Adrenal gland (tissue), 19 donors: ENCODE measurements at places on chromosomes 12 and 14. TPM values are rescaled to one million over a fixed set of nuclear protein-coding genes. Genes with fewer than 3 reads are reported as not detected.

Gene TDRD9
- 0.06 TPM for total RNA-seq

DNA sequence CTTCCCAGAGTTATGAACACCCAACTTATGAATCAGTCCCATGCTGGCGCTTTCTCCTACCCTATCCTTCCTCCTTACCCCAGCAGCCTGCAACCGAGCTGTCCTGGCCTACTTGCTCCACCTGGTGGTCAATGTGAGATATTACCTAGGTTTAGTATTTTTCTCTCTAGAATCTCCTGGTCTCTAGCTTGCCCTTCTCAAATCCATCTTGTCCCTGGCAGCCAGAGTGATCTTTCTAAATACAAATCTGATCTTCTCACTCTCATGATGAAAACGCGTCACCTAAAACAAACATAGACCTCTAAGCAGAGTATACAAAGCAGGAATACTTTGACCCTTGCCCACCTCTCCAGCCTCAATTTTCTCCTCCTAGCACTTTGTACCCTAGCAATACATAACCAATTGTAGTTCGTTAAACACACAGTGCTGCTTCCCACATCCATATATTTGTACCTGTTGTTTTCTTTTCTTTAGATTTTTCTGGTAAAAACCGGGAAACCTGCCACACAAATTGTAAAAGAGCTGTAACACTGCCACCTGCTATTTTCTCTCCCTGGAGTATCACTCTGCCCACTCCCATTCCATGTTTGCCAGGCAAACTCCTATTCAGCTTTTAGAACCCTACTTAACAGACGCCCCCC is 20.0 kb upstream of the TCP11L2 start:
- H3K4me3 ChIP-seq = no peak overlapping the region
- H3K27me3 ChIP-seq = no peaks in the 10 kb centered on the region
- H3K36me3 ChIP-seq = no peaks in the 10 kb centered on the region
- no peaks in the 10 kb centered on the region for H3K4me1 ChIP-seq
- DNase-seq = peak; percentile 65

Gene IL31
- not detected for total RNA-seq

- H3K36me3 ChIP-seq = no peaks in the 10 kb centered on the region
- DNase-seq = no peak
Observed at GRCh38 chr12:54405573-54405972, 13.5 kb downstream of the ITGA5 start.

- DNase-seq = no peak
- H3K36me3 ChIP-seq = no peaks in the 10 kb centered on the region
- no peaks in the 10 kb centered on the region for H3K27me3 ChIP-seq
Observed at GRCh38 chr12:12018454-12018853, 52.3 kb upstream of the BCL2L14 start.

GRCh38 chr12:4743046-4743445 is 22.8 kb downstream of the GALNT8 start:
- H3K27ac ChIP-seq = no peak overlapping the region
- no peaks in the 10 kb centered on the region for H3K36me3 ChIP-seq
- no peaks in the 10 kb centered on the region for H3K27me3 ChIP-seq
- H3K4me3 ChIP-seq = no peak overlapping the region
- no peaks in the 10 kb centered on the region for H3K4me1 ChIP-seq
- no peak for DNase-seq

DNA sequence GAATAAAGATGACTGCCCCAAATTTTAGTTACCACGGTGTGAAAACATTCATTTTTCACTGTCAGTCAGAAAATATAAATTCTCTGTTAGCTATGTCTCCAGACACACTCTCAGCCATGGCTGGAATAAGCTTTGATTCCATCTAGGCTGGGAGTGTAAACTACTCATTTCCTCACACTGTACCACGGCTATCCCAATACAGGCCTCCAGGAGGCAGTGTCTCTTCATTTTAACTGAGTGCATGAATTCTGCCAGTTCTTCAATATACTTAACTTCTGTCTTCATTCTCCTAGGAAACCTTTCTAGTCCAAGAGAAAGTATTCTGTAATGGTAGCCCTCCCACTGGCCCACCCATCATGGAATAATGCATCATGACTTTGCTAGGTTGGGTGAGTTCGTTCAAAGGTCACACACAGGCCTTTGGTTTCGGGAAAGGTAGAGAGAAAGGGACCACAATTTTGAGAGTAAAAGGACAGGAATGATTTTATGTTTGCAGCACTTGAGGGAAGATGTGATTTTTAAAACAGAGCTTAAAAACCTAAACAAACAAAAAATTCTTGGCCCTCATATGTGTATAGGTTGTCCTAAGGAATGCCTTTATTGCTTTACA is 381.1 kb downstream of the SEC23A start:
- no peaks in the 10 kb centered on the region for H3K36me3 ChIP-seq
- H3K27ac ChIP-seq = no peak overlapping the region

GRCh38 chr12:56631790-56632700 is 1.9 kb upstream of the BAZ2A start:
- DNase-seq = peak; percentile 67
- H3K36me3 ChIP-seq = no peaks in the 10 kb centered on the region
- H3K4me3 ChIP-seq = no peak overlapping the region
- H3K27me3 ChIP-seq = no peaks in the 10 kb centered on the region

DNA sequence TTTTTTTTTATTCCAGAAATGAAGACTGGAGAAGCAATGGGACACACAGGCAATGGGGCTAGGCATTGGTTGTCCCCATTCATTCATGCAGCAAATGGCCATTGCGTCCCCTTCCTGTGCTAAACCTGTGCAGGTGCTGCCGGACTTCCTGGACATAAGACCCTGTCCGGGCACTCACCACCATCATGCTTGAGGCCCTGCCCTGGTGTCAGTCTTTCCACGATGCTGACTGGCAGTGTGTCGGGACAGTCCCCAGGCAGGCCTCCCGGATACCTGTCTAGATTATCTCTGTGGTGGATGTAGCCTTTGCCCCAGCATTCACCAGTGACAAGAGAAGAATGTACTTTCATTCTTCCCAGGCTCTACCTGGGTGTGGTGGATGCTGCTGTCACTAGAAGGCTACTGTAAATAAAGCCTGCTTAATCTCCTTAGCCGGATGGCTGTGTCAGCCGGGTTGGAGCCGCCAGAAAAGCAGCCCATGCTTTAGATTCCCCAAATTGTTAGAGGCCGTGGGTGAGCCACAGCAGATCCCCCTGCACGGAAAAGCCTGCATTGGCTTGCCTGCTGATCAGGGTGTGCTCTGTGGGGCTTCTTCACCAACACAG is 94.5 kb upstream of the PARP11 start:
- H3K27ac ChIP-seq = no peak overlapping the region
- no peak for DNase-seq
- H3K4me1 ChIP-seq = no peaks in the 10 kb centered on the region
- H3K27me3 ChIP-seq = no peaks in the 10 kb centered on the region
- H3K4me3 ChIP-seq = no peak overlapping the region

GRCh38 chr12:67326637-67327036 is 57.5 kb downstream of the CAND1 start:
- no peak overlapping the region for H3K27ac ChIP-seq
- no peaks in the 10 kb centered on the region for H3K4me1 ChIP-seq
- DNase-seq = no peak
- H3K36me3 ChIP-seq = no peaks in the 10 kb centered on the region
- H3K4me3 ChIP-seq = no peak overlapping the region
- H3K27me3 ChIP-seq = no peaks in the 10 kb centered on the region

- no peak overlapping the region for H3K27ac ChIP-seq
- H3K4me1 ChIP-seq = no peaks in the 10 kb centered on the region
- DNase-seq = no peak
- no peaks in the 10 kb centered on the region for H3K27me3 ChIP-seq
Observed at GRCh38 chr14:59331217-59331616, 134.0 kb downstream of the GPR135 start.

GRCh38 chr14:97848317-97848980 is 1051.3 kb downstream of the VRK1 start:
- no peaks in the 10 kb centered on the region for H3K36me3 ChIP-seq
- no peak for DNase-seq
- H3K4me1 ChIP-seq = no peaks in the 10 kb centered on the region
- no peak overlapping the region for H3K27ac ChIP-seq

DNA sequence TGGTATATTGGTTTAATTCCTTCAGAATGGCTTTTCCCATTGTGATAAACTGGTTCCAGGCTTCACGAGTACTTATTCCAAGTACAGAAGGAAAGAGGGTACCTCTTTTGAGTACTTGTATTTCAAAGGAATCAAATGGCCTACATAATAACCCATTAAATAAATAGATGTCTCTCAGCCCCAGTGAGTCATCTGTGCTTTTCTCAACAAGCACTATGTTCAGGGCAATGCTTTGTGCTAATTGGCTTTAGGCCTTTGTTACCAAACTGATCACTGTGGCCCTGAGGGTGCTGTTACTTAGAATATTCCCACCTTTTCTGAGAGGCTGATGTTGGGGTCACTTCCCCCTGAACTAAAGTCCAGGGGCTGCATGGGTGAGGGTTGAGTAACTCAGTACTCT is 107.1 kb downstream of the LRRK2 start:
- H3K36me3 ChIP-seq = no peaks in the 10 kb centered on the region
- no peaks in the 10 kb centered on the region for H3K4me1 ChIP-seq
- no peak overlapping the region for H3K27ac ChIP-seq
- H3K4me3 ChIP-seq = no peak overlapping the region
- H3K27me3 ChIP-seq = no peaks in the 10 kb centered on the region
- no peak for DNase-seq

DNA sequence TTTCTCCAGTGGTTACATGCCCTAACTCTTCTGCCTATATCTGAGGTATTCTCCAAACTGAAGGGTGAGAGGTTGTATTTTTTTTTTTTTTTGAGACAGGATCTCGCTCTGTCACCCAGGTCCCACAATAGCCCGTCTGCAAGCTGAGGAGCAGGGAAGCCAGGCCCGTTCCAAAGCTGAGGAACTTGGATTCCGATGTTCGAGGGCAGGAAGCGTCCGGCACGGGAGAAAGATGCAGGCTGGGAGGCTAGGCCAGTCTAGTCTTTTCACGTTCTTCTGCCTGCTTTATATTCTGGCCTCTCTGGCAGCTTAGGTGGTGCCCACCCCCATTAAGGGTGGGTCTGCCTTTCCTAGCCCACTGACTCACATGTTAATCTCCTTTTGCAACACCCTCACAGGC is 67.0 kb upstream of the DYNC1H1 start:
- peaks cover 84% of the 10 kb centered on the region for H3K36me3 ChIP-seq
- H3K27me3 ChIP-seq = no peaks in the 10 kb centered on the region
- no peaks in the 10 kb centered on the region for H3K4me1 ChIP-seq
- no peak for DNase-seq

- H3K27me3 ChIP-seq = no peaks in the 10 kb centered on the region
- H3K4me1 ChIP-seq = no peaks in the 10 kb centered on the region
- no peak for DNase-seq
- H3K36me3 ChIP-seq = no peaks in the 10 kb centered on the region
- H3K4me3 ChIP-seq = no peak overlapping the region
- H3K27ac ChIP-seq = no peak overlapping the region
Observed at GRCh38 chr12:33703221-33703620, 263.6 kb upstream of the SYT10 start.

- H3K27ac ChIP-seq = no peak overlapping the region
- H3K4me1 ChIP-seq = no peaks in the 10 kb centered on the region
- no peak overlapping the region for H3K4me3 ChIP-seq
- no peaks in the 10 kb centered on the region for H3K36me3 ChIP-seq
- H3K27me3 ChIP-seq = peaks cover 10% of the 10 kb centered on the region
Observed at GRCh38 chr12:78863482-78864402, 832 bp upstream of the SYT1 start.

- no peaks in the 10 kb centered on the region for H3K27me3 ChIP-seq
- H3K4me1 ChIP-seq = peaks cover 5% of the 10 kb centered on the region
- no peak overlapping the region for H3K4me3 ChIP-seq
- H3K36me3 ChIP-seq = no peaks in the 10 kb centered on the region
- H3K27ac ChIP-seq = no peak overlapping the region
- DNase-seq = no peak
Observed at GRCh38 chr14:67133595-67134441, 55.4 kb upstream of the GARIN2 start.

DNA sequence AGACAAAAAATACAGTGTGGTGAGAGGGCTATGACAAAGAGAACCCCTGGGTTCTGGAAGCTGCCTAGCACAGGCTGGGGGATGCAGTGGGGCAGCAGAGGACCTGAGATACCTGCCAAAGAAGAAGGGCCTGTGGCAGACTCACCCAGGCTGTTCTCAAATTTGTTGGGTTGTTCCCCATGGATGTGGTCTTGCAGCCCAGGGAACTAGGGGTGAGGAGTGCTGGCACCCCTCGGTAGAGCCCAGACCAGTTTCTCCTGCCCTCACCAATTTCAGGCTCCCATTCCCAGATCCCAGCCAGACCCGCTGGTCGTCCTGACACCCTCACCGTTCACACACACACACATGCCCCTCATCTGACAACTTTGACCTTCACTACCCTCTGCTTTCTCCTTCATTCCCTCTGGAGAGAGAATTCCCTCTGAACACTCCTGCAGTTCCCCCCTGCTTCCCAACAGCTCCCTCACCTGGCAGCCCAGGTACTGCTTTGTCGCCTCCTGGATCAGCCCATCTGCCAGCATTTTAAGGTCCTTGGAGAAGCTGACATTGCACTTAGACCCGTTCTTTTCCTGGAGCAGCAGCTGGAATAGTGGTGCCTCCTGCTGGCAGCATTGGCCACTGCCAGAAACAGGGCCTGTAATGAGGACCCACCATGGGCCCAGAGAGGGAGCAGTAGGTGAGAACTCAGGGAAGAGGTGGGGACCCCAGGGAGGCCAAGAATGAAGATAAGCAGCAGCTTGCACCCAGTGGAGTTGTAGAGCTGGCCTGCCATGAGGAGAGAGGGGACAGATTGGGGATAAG is 5.9 kb upstream of the GDF11 start:
- peaks cover 11% of the 10 kb centered on the region for H3K4me1 ChIP-seq
- no peak overlapping the region for H3K27ac ChIP-seq
- H3K27me3 ChIP-seq = no peaks in the 10 kb centered on the region
- H3K36me3 ChIP-seq = no peaks in the 10 kb centered on the region
- DNase-seq = peak; percentile 79

Gene CELA1
- total RNA-seq = 0.28 TPM

DNA sequence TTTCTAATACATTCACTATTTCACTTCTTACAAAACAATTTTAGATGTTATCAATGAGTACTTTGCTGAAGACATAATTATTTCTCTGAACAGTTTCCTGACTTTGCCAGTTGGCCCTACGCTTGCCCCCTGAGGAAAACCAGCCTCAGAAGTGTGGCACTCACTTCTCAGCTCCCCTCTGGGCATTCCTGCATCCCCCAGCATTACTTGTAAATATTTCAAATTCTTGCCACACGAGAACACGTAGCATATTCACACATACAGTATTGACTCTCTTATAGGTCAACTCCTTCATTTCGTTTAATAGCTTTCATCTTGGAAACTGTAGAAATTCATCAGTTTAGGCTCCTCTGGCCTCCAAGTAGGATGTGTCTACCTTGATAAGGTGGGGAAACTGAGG is 65.2 kb downstream of the OTX2 start:
- no peaks in the 10 kb centered on the region for H3K27me3 ChIP-seq
- DNase-seq = no peak
- no peaks in the 10 kb centered on the region for H3K36me3 ChIP-seq

Gene EML5
- 2.0 TPM for total RNA-seq
